NT2/D1 (cell line): ENCODE measurements at places on chromosomes 16 and 17.
A peak's percentile ranks its signal among the peaks of the same experiment; 100 is the strongest.

- no peak for DNase-seq
These were observed 34.7 kb downstream of the MYO18A start for GRCh38 chr17:29145289-29146073.

GRCh38 chr17:65446043-65446442 lies 115.4 kb downstream of the AXIN2 start:
- DNase-seq = no peak

GRCh38 chr16:83447560-83447959 lies 360.2 kb upstream of the HSBP1 start:
- DNase-seq = no peak

- DNase-seq = no peak
These were observed 18.5 kb upstream of the SMIM5 start for GRCh38 chr17:75614556-75615270.

- peak; percentile 55 for DNase-seq
These were observed 2.6 kb downstream of the NOG start for GRCh38 chr17:56595831-56596690.

DNA sequence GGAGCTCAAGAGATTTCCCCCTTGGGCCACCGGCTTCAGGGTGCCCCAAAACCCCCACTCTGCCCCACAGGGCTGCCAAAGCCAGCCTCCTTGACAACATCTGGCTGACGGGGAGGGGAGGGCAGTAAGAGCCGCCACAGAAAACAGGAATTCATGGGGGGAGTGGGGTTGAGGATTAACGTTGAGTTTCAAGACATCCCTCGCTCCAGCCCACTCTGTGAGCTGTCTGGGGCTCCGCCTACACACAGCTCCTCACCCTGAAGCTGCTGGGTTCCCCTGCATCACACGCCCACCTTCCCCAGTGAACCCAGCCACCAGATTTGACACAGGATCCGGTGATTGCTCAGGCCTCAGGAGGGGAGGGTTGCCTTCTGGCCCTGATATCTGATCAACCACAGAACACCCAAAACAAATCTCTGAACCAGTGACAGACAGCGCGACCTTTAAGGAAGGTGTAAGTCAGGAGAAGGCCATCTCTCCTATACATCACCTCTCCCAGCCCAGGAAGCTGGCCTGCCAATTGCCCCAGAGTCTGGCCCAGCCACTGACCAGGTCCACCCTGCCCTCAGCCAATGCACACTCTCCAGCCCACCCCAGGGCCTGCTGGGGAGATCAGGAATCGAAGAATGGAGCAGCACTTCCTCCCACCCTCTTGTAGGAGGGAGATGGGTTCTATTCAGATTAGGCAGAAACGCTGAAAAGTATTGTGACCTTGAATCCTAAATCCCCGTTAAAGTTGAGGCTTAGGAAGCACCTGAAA lies 132.1 kb downstream of the CLEC16A start:
- DNase-seq = no peak

DNA sequence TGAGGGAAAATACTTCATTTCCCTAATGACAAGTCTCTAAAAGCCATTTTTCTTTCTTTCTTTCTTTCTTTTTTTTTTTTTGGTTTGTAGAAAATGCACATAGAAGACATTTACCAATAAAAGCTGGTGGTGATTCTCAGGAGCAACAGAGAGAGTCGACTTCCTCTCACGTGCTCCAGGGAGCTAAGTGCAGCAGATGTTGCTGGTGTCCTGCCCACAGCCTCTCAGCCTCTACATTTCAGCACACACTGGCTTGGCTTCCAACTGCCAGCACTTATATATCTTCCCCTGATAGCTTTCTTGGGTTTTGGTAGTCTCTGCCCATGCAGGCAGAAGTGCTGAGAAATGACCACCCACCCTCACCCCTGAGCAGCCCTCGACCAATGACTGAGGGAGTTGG lies 58.4 kb upstream of the MARCHF10 start:
- DNase-seq = no peak

DNA sequence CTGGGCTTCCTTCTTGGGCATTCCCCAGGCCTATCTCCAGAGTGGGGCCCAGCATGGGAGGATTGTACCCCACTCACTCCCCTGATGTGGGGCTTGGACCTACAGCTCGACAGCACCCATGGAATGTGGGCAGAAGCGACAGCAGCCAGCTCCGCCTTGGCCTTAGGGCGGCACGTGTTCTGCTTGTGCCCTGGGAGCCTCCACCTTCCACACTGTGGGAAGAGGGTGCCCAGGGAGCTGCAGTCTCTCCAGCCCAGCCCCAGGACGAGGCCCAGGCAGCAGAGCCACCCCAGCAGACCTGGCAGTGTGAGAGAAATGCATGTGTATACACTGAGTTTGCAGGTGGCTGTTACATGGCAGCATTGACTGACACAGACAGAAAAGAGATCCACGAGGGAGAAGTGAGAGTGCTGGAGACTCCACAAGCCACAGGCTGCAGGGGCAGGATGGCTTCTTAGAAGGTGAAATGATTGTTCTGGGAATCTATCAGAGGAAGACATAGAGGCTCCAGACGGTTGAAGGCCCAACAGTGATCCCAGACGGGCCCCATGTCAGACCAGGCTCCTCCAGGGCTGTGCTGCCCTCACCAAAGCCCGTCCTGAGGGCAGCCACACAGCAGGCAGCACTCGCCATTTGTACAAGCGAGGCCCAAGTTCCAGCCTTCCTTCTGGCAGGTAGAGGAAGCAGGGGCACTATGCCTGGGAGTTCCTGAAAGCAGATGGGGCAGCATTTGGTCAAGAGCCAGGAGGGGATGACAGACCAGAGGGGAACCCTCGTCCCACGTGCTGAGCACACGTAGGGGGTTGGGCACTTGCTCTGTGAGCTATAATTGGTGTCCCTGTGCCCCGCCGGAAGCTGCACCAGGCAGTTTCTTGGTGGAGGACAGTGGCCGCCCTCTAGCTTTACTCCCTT lies 2.8 kb upstream of the DNASE1 start:
- DNase-seq = no peak

- no peak for DNase-seq
These were observed 140.5 kb upstream of the HS3ST2 start for GRCh38 chr16:22673421-22673831.

GRCh38 chr16:29307598-29308507 lies 98.7 kb downstream of the NPIPB11 start:
- no peak for DNase-seq

GRCh38 chr16:8760021-8760420 lies 37.4 kb downstream of the TMEM186 start:
- no peak for DNase-seq

DNA sequence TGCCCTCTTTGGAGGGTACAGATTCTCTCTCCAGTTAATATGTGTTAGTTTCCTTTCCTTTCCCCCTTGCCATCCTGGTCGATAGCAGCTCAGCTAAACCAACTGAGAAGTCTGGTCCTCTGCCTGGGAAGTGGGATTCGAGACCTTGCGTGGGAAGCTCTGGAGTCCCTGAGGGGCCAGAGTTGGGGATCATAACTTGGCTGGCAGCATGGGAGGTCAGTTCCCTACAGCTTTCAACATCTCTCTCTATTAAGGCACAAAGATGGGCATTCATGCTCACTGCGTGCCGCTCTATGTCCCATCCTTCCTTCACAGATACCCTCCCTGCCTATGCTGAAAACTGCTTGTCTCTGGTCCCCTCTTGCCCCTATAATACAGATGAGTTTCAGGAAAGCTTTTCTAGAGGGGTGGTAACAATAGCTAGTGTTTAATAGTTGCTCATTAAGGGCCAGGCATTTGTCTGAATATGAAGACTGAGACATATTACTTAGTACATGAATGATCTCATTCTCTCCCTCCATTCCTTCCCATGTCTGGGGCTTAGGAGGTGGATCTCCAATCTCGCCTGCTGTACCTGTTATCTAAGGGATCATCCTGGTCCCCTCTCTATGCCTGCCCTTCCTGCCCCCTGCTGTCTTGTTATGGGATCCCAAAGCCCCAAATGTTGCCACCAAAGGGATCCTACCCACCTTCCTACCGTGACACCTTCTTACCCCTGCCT lies 10.8 kb downstream of the THRA start:
- DNase-seq = no peak
